H7 (cell line): ENCODE measurements at places on chromosomes 3 and 15. TPM values are rescaled to one million over a fixed set of nuclear protein-coding genes. Genes with fewer than 3 reads are reported as not detected.

DNA sequence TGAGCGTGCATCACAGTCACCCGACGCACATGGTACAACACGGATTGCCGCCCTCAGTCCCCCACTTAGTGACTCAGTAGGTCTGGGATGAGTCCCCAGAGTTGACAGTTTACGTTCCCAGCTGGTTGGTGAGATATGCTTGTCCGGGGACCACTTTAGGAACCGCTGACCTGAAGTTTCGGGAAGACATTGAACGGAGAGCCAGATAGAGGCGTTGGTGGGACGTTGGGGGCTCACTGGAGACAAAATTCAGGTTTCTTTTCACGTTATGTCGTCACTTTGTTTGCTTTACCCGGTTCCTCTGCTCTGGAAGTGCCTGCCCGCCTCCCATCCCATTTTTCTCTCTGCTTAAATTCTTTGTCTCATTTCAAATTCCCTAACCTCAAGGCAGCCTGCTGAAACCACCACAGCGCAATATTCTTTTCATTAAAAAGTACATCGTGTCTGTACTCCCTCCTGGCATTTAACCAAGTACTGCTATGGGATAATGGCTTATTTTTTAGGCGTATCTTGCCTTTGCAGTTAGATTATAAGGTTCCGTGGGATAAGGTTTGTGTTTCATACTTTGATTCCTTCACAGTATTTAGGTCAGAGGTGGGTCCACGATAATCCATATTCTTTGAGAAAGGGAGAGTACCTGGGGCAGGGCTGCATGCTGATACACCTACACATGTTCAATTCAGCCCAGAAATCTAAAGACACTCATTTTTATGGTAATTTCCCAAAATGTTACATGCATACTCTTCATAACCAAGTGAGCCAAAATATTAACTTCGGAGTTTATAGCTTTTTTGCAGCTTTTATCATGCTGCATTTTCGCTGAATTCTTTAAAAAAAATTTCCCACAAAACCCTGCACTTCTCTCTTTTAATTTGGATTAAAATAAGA, 921 bp downstream of the LMLN start:
- no peak for DNase-seq

DNA sequence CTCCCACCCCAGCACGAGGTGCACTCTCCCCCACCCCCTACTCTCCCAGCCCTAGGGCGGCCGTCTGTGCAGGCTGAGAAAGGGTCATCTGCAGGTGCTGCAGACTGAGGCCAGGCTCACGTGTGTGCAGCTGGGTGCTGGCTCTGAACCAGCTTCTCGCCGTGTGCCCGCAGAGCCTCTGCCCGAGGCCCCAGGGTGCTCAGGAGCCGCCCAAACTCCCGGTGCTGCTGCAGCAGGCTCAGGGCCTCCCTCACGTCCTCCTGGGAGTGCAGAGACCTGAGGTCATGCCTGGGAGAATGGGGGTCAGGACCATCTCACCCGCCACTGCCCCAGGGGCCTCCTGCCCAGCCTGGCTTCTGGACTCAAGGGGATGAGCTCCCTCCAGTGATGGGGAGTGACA, 17.2 kb downstream of the SPTBN5 start:
- DNase-seq = no peak

DNA sequence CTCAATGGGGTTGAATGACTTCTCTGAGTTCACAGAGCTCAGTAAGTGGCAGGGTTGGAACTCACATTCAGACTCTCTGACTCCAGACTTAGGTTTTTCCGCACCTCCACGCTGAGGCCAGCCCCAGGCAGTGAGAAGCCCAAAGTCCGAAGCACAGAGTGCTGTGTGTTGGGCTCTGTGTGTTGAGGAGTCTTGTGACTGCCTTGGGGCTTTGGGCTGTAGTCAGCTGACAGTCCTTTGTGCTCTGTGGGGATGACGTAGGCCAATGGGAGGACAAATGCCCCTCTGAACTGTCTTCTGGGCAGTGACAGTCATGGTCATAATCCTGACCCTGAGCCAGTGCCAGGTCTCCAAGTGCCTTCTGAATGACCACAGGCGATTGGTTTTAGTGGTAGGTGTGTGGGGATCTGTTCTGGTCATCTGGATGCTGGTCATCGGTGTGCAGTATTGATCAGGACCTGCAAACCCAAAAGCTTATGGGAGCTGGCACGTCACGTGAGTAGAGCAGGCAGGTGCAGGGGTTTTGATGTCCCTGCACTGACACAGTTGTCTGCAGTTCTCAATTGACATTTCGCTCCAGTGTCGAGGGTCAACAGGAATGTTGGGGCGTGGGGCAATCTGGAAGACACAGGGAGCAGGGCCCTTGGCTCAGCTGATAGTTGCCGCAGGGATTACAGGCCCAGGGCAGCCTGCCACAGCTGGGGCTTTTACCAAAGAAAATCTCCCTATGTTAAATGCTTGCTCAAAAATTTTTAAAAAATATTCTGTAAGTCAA, 45.3 kb downstream of the CAPN3 start:
- DNase-seq = no peak

DNA sequence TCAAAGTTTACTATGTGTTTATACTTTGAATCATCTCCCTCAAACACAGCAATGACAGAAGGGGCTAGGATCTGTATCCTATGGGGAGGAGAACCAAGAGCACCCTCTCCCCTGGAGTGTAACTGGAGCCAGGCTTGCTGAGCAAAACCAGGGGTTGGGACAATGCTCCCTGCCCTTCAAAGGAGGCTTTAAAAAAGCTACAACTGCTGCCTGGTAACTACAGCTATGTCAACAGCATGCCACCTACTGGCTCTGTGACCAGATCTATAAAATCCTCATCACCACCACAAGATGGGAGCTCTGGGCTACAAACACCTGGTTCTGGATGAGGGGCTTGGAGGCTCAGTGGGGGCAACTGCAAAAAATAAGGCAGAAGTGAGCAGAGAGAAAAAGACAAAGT, 61.9 kb downstream of the ANO10 start:
- peak; percentile 14 for DNase-seq

DNA sequence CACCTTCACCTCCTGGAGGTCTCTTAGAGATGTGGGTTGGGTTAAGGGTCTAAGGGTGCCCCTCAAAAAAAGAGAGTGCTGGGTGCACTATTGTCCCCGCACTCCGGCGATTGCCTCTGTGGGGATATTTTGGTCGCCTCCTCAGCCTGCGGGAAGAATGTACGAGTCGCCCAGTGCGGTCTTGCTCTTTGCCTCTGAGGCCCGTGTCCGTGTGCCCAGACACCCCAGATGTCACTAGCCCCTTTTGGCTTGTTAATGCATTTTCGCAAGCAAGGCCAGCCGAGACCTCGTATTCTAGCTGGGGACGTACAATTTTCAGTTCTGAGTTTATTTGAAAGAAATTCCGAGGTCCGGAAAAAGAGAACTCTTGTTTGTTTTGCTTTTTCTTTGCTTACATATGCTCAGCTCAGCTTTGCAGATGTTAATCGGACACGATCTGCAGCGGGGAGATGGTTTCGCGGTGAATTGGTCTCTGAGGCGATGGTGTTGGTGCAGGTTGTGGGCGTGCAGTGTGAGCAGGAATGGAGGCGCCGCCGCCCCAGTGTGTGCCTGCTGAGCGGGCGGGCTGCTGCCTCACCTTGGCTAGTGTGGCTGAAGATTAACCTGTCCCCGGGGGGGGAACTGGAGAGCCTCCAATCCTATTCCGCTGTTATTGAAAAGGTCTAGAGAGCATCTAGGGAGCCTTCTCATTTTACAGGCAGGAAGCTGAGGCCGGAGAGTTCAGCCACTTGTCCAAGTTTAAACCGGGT, 1.4 kb downstream of the ST6GAL1 start:
- peak; percentile 74 for DNase-seq

DNA sequence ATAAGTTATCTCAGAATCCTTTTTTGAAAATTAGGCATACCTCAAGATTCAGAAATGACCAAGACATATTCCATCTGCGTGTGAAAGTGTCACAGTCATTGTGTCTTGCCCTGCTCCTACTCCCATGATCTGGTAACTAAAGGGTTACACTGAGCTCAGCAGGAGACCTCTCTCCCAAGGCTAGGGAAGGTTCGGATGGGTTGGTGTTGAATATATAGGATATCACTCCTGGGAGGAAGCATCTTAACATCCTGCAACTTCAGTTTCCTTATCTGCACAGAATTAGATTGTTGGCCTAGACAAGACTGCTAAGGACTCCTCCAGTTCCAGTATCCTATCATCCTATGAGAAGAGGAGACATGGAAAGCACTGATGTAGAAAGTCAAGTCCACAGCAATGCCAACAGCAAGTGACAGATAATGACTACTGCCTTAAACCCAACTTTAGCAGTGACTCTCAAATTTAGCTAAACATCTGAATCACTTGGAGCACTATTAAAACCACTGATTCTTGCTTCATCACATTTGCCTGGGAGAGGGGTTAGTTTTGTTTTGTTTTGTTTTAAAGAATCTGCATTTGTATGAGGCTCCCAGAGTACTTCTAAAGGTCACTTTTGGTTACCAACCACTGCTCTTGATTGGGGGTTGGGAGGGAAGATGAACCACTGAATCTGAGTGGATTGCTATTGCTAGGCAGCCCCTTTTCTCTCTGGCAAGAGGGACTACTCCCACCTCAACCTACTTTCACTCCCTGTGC, 9.7 kb downstream of the ADAMTS9 start:
- no peak for DNase-seq

DNA sequence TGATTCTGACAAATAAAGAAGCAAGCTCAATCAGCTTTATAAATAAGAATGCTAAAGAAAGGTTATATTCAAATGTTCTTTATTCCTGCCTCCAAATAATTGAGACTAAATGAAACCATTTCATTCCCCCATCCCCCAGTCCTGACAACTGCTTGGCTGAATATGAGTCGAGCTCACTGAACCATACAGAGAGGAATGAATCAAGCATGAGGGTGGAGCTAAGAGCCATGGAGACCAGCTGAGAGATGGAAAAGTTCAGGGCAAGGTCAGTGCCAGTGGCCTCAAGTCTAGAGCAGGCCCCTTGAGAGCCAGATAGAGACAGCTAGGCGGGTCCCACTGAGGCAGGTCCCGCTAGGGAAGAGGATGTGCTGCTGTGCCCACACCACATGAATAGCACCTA, 188.7 kb upstream of the EIF1B start:
- no peak for DNase-seq

DNA sequence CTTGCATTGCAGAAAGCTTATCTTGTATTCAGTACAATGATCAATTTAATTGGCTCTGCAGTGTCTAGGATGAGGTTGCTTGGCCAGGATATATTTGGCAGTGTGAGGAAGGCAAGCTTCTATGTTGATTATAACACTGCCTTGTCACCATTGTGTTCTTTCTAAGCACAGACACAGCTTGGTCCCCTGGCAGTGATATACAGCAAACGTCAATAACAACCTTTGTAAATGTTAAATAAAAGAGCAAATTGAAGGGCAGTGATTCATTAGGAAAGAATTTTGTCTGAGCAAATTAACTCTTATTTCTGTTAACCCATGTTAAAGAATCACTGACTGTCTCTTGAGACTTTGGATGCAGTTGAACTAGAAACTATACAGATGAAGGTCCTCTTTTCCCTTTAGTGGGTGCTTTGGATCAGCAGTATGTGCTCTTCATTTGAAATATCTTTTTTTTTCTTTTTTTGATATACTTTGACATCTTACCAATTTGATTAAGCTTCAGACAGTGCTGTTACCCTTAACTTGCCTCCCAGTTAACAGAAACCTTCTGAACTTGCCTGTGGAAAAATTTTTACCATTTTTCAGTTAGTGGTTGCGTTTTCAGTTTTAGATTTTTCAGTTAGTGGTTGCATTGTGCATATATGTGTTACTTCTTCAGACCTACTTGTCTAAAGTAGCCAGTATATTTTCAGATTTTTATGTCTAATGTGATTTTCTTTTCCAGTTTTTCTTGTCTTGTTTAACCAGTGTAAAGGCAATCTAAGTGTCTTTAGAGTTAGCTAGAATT, 199.8 kb downstream of the TCF12 start:
- no peak for DNase-seq

DNA sequence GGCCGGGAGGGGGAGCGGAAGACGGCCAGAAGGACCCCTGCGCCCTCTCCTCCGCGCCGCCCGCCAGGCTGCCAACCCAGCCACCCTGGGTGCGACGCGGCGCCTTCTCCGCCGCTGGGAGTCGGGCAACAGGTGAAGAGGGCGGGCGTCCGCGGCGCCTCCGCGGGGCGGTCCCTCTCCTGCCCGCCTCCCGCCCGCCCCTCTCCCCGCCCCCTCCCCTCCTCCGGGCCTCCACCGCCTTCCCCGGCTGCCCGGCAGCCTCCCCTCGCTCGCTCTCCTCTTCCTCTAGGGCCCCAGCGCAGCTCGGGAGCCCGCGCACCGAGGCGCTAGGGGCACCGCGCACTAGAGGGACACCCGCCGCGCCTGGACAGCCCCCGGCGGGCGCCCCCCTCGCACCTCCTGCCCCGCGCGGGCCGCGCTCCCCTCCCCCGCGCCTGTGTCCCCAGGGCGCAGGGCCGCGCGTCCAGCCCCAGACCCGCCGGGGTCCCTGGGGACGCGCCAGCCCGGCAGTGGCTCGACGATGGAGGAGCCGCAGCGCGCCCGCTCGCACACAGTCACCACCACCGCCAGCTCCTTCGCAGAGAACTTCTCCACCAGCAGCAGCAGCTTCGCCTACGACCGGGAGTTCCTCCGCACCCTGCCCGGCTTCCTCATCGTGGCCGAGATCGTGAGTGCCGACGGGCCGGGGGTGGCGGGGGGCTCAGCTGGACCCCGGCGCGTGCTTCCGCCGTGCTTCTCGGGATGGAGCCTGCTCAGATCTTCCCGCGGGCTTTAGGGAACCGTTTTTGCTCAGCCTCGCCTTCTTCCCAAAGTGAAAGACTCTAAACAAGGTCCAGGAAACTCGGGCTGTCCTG, at the start of gene CMTM8:
Gene CMTM8 (plus strand): TSS at position 228 of the 854 bp plus-strand sequence. CDS start 293 bp downstream, at position 521.
- DNase-seq = peak; percentile 96

- DNase-seq = no peak
Observed at GRCh38 chr3:69890691-69891090, 108.8 kb upstream of the SAMMSON start.

- DNase-seq = no peak
Observed at GRCh38 chr3:163175970-163176369, 1679.4 kb downstream of the OTOL1 start.

GRCh38 chr15:65778269-65778668, 13.8 kb downstream of the DENND4A start:
- DNase-seq = no peak

GRCh38 chr3:16474920-16475319, 38.6 kb downstream of the RFTN1 start:
- no peak for DNase-seq

- peak; percentile 54 for DNase-seq
Observed at GRCh38 chr3:186566772-186567071, 417 bp downstream of the TBCCD1 start.

Gene RFX7
- total RNA-seq = 8.7 and 10.2 TPM in 2 replicates

Gene BDH1
- total RNA-seq = 25.3 and 25.7 TPM in 2 replicates

Gene MCTP2
- total RNA-seq = 4.2 and 4.7 TPM in 2 replicates

Gene ZBTB20
- 0.62 and 0.96 TPM in 2 replicates for total RNA-seq
